ENCODE measurements at places on chromosomes 3 and 15.

- DNase-seq = no peak
Measured at GRCh38 chr3:51974277-51974962, 444 bp upstream of the ABHD14A start.

DNA sequence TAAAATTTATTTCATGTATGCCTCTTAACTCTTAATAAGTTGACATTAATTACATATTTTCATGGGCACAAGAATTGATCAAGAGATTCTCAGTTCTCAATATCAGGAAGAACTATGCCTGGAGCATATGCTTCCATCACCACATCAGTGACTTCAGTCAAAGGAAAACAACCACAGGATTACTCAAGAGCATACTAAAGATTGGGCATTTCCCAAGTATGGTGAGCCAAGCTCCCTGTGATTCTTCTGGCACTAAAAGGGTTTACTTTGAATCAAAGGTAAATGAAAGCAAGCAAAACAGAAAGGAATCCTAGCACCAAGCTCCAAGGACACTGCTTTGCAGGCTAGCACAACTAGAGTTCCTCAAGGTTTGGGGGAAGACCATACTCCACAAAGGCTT is 44.6 kb downstream of the FMN1 start:
- DNase-seq = no peak

- peak; percentile 96 for DNase-seq
Measured at GRCh38 chr3:122415762-122416654, at the start of gene WDR5B. TSS of gene WDR5B (minus strand) at chr3:122416062. CDS start at chr3:122415528, 534 bp downstream.

DNA sequence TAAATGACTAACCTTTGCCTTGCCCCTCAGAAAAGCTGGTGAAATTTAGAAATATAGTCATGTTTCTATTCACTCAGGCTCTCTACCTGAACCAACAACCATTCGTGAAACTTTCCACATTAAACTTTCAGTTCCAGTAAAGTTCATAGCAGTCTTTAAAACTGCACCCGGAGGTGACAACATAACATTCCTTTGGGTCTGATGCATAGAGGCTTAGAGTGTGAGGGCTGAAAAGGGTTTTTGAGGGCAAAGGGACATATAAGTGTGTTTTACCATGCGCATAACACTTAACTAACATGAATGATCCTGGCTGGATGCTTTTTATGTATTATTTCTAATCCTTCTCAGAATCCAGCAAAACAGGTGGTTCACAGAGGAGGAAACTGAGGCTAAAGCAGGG is 471.7 kb upstream of the MCTP2 start:
- DNase-seq = no peak

- no peak for DNase-seq
Measured at GRCh38 chr15:61742591-61742990, 317.7 kb downstream of the VPS13C start.

DNA sequence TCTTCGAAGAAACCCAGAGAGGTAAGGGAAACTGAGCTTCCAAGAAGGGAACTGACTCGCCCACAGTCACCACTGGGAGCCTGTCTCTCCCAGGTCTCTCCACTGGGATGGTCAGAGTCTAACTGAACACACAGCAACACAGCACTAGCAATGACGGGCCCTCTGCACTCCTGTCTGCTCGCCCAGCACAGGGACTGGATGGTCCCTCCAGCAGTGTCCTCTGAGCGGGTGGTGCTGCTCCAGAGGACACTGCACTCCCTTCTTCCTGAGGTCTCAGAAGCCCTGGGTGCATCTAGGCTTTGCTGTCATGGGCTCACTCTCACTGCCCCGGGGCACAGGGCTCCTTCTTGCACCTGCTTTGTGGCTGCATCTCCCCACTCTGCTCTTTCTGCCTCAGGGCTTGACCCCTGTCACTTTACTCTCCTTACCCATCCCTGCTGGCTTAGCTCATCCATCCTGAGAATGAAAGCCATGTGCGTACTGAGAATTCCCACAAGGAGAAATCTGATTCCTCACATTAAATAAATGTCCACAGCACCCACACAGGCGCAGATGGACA is 356.6 kb downstream of the GABRG3 start:
- no peak for DNase-seq

GRCh38 chr15:84855765-84856164 is 28.7 kb upstream of the SLC28A1 start:
- DNase-seq = no peak

DNA sequence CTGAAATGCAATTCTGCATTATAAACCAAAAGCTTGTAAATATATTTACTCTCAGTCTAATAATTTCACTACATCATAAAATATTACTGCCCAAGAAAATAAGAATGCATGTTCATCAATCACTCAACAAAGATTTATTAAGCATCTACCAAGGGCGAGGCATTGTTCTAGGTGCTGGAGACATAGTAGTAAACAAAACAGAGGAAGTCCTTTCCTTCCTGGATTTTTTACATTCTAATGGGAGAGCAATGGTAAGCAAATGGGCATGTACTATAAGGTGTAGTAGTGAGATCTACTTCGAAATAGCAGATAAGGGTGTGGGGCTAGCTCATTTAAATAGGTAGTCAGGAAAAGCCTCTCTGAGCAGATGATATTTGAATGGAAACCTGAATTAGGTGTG is 10.8 kb upstream of the ZFYVE19 start:
- DNase-seq = no peak

GRCh38 chr15:77014132-77015081 is 19.5 kb downstream of the PSTPIP1 start:
- no peak for DNase-seq

- no peak for DNase-seq
Measured at GRCh38 chr15:70439304-70439877, 324.0 kb downstream of the UACA start.

DNA sequence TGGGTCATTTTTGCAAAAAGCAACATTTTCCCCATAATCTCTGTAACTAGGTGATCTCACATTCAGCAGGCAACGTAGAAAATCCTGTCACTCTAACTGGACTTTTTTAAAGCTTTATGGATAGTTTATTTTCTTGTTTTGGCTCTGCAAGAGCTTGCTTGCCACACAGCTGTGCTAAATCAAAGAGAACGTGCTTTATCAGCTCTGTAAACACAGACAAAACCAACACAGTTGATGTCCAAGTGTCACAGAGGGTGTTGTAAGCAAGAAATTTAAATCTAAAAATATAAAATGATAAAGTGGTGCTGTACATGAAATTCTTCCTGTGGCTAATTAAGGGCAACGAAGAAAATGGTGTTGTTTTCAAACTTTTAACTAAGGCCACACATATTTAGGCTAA is 97.5 kb upstream of the STAC start:
- DNase-seq = no peak

- DNase-seq = no peak
Measured at GRCh38 chr15:51625236-51625635, 2.7 kb upstream of the DMXL2 start.

DNA sequence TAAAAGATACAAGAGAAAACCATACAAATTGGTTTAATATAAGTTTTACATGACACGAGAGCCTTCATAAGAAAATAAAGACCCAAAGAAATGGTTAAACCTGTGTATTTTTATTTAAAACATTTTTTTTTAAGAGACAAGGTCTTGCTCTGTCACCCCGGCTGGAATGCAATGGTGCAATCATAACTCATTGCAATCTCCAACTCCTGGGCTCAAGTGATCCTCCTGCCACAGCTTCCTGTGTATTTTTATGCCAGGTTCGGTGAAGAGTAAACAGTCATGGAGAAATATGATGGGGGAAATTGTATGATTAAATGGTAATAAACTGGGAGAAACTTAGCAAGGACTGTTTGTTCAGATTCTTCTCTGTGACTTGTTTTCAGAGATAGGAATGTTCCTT is 441.0 kb downstream of the TUSC7 start:
- no peak for DNase-seq

GRCh38 chr15:38563723-38564519 is 693 bp downstream of the RASGRP1 start:
- peak; percentile 78 for DNase-seq

DNA sequence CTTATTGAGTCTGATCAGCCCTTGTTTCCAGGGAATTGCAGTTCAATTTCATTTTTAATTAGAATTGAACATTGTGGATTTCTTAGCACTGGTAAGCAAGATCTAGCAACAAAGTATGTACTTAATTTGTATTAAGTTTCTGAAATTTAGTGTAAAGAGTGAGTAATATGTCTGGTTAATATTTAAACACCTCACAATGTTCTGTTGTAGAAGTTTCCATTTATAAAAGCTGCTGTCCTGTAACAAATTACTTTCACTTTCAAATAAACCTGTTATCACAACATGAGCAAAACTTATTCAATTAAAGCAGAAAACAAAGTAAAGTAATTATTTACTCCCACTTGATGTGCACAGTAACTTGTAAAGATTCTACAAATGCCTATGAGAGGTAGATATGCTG is 448.5 kb downstream of the NAALADL2 start:
- no peak for DNase-seq

DNA sequence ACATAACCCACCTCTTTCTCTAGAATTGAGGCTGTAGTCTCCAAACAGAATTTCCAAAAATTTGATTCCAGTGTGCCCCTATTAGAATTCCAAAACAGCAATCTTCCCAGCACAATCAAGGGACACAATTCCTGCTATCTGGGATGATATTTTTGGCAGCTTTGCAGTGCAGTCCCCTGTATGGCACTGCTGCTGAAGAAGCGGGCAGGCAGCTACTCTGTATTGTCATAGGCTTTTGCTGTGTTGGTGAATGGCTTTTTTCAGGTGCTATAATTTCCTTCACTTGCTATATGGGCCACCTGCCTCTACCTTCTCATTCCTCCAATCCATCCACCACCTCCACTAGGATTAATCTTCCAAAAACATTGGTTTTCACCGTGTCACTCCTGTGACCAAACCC is 145.5 kb downstream of the VGLL4 start:
- no peak for DNase-seq

DNA sequence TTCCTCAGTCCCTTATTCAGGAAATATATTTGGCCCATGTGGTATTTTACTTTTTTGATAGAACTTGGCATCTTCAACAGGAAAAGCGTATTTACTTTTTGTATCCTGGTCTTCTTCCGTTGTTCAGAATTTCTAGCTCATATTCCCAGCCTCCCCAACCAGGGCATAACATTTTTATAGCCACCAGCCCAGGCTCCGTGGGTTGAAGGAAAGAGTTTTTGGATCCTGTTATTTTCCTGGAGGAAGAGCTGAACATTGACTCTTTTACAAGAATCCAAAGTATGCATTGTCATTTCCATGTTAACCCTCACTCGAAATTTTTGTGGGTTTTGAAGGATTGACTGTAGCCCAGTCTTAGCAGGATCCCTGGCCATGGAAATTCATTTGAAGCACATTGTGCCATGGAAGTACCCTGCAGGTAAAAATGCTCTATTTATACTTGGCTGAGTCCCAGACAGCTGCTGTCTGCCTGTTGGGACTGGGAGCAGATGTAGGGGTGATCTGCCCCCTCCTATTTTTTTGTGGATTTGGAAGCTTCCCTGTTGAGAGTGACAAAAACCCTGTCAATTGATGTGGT is 98.8 kb downstream of the AKAP13 start:
- DNase-seq = no peak

DNA sequence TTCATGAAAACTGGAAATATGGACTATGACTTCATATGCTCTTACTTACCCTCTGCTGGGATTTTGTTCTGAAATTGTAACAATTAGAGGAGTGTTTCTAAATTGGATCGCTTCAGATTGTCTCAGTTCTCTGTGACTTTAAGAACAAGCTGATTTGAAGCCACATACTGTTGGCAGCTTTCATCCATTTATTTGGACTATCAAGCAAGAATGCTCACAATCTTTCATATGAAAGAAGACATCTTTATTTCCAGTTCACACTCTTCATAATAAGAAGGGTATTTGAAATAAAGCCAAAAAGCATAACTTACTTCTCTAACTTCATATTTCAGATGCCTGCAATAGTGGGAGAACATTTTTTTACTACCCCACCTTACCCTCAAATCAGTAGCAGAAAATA is 491.6 kb upstream of the TPRG1 start:
- DNase-seq = no peak

GRCh38 chr15:81002331-81003096 is 1.8 kb downstream of the TLNRD1 start:
- DNase-seq = no peak

- no peak for DNase-seq
Measured at GRCh38 chr15:38877471-38877870, 312.9 kb upstream of the RASGRP1 start.

GRCh38 chr3:161388855-161389254 is 17.5 kb upstream of the SPTSSB start:
- DNase-seq = no peak

DNA sequence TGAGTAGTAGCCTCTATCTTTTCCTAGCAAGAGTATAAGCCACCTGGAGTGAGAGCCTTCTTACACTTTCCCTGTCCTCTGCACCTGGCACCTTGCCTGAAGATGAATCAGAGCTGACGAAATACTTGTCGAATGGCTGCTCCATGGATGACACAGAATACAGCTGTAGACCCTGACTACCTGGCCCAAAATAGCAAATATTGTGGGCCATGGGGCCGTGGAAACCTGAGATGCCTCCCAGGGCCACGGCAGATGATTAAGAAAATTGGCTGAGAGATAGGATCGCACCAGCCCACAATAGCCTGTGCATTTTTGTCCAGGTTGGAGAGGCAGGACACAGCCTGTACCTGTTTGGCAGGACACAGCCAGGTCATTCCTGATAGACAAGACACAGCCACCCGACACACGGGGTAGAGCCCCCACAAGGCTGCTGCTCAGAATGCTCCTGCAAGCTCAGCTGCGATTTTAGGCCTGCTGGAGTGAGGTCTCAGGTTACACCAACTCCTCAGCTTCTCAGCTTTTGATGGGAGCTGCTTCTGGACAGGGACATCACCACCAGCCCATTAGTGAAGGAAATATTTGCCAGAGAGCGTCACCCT is 22.9 kb upstream of the TPM1 start:
- no peak for DNase-seq

DNA sequence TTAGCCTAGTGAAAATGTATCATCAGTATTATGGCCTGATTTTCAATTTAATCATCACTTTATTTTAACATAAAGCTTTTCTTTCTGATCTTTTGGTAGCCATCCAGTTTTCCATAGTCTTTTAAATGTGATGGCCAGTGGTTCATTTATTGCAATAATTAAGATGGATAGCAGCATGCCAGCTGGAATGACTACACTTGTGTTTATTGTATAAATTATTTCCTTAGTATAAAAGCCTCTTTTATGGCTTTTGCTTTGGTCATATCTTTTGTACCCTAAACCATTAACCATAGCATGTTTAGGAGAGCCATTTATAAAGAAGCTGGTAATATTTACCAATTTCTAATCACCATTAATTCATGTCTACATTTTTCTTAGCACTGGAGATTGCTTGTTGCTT is 31.7 kb downstream of the ALCAM start:
- no peak for DNase-seq
